Activated CD4-positive, alpha-beta T cell treated with anti-CD3 and anti-CD28 coated beads, Interleukin-2, amount 50 U/mL, for 48 hours (primary cell): ENCODE measurements at places on chromosomes 3 and 15.

DNA sequence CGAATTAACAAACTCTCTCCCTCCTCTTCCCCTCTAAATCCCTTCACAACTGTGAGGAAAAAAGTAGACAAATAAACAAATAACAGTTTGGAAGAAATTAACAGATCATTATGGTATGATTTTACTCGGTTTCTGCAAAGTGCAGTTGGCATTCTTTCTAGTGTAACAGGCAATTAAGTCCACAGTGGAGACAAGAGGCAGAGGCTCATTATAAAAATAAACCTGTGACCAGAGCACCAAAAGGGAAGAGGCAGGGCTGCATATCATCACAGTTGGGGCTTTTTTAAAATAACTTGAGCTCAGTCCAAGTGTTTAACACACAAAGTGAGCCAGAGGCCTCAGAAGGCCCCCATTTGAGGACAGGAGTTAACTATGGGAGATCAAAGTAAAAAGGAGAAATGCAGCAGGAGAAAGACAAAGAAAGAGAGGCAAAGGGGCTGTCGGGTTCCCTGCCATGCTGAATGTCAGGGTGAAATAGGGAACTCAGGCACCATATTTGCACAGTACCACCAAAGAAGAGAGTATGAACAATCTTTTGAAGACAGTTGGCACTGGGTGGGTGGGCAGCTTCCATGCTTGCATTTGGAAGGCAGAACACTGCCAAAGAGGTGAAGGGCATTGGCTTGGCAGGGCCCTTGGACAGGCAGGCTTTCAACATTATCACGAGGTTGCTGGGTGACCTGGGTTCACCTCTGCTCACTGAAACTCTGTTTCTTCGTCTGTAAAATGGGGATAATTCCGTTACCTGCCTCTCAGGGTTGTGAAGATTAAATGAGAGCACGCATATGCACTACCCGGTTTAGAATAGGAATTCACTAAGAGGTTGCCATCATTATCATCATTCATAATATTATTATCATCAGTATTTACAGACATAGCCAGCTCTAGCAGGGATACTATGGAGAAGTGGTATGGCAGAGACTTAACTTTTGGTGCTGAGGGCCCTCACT, 134.5 kb downstream of the MEX3B start:
- DNase-seq: no peak

GRCh38 chr15:95300958-95301357, 1029.5 kb upstream of the NR2F2 start:
- DNase-seq: no peak

GRCh38 chr15:56978898-56979662, 60.6 kb downstream of the TCF12 start:
- DNase-seq: no peak

- no peak for DNase-seq
These were observed 2.7 kb downstream of the ZNF654 start for GRCh38 chr3:88061746-88062145.

GRCh38 chr3:135261214-135261775, 466.2 kb downstream of the EPHB1 start:
- no peak for DNase-seq

DNA sequence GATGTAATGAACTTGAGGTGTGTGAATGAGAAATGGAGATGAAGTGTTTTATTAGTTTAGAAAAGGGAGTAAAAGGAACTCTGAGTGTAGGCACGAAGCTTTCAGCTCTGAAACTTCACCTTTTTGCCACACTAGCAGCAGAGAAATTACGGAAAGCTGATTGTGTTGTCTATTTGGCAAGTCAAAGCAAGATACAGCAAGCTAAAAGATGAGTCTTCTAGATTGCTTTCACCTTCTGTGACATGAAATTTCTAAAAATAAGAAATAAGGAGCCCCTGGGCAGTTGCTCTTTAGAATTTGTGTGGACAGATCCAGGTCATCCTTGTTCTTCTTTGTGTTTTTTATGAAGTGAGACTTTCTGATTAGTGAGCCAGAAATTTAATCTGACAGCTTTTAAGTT, 143.4 kb downstream of the FNDC3B start:
- no peak for DNase-seq

GRCh38 chr15:73593304-73594074, 39.7 kb downstream of the NPTN start:
- DNase-seq: no peak

- no peak for DNase-seq
These were observed 130.5 kb downstream of the KLF13 start for GRCh38 chr15:31457161-31457560.
